ENCODE measurements at places on chromosomes 13 and 19. TPM values are rescaled to one million over a fixed set of nuclear protein-coding genes. Genes with fewer than 3 reads are reported as not detected.

Gene MYO9B
- total RNA-seq = 24.0 TPM

DNA sequence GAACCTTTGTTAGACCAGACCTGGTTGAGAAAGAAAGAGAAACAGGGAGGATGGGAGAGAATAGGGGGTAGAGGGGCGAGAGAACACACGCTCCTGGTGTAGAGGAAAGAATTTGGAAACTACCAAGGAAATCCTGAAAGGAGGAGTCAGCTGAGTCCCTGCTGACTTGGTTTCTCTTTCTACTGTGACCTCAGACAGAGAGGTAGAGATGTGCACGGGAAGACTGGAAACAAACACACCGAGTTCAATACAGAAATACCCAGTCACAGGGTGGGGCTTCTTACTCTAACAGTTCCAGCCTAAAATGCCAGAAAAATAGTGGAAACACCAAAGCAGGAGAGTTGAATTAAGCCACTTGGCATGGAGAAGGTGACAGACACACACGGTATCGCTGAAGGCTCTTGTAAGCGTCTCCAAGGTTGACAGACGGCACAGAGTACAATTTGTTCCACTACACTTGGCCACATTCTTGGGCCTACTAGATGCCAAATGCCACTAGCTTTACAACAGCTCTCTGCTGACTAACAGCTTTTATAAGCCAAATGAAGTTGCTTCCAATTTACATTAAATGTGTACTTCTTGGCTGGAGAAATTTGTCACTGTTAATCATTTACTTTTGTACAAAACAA is 28.1 kb downstream of the LATS2 start:
- no peak for DNase-seq

- no peak for DNase-seq
Observed at GRCh38 chr13:112366907-112367646, 9.1 kb upstream of the SPACA7 start.

DNA sequence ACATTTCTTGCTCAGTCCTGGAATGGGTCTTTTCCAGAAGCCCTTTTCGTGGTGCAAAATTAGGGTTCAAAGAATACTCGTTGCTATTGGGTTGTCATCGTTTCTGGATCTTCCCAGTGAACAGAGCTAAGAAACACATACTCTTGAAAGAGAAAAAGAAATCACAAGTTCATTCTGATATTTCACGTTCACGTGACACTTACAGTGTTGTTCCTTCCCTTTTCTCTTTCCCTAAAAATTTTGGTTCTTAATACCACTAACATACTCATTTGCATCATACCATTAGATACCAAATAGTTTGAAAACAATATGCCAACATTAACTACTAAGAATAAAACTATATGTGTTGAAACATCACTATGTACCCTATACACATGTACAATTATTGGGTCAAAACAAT is 13.4 kb upstream of the GTF2F1 start:
- DNase-seq = no peak

- no peak for DNase-seq
Observed at GRCh38 chr13:41494202-41494601, 36.9 kb downstream of the RGCC start.

Data from urinary bladder (tissue), 4 donors.